ENCODE measurements at places on chromosomes 11 and 22.
A peak's percentile ranks its signal among the peaks of the same experiment; 100 is the strongest.

- DNase-seq: no peak
Measured at GRCh38 chr11:109733245-109733644, 311.3 kb downstream of the C11orf87 start.

DNA sequence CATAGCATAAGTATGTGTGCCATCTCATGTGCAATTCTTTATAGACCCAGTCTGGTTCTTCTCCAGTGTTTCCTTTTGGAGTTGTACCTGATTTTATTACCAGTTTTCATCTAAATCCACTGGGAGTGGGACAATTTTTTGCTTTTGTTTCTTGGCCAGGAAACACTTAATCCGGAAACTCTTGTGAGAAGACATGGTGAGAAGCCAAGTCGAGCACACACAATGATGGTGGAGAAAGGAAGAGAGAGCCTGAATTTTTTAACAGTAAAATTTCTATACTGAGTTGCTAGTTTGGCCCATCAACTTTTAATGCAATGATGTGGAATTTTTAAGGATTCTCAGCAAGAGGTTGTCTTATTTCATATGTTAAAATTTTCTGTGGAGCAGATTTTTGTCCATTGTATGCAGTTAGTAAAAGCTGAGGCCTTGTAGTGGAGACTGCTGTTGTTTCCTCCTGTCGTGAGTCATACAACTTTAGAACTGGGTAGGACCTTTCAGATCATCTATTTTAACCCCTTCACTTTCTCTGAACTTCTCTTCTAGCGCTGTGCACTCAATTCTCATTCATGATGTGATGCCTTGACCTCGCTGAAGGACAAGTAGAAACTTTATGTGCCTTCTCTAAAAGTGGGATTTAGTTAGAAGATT lies 17.1 kb downstream of the FAR1 start:
- DNase-seq: no peak

GRCh38 chr22:44188986-44189630 lies 8.4 kb downstream of the PARVG start:
- DNase-seq: no peak

GRCh38 chr11:110518809-110519514 lies 89.2 kb downstream of the FDX1 start:
- no peak for DNase-seq

GRCh38 chr11:132430429-132431062 lies 1060.1 kb downstream of the NTM start:
- DNase-seq: no peak

DNA sequence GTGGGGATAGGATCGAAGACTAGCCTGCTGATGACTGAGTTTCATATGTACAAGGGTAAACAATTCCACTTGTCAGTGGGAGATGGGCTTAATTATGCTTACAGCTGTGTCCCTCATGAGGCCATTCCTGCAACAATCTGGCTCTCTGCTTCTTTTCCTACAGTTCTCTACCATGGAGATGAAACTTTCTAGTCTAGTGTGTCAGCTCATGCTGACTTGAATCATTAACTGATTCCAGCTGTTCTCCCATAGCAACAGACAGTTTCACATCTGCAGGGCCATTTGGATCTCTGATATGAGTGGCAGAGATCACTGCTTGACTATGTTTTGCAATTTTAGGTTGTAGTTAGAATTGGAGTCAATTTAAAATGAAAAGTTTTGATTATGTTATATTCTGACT lies 1251.7 kb upstream of the RAG2 start:
- DNase-seq: no peak

DNA sequence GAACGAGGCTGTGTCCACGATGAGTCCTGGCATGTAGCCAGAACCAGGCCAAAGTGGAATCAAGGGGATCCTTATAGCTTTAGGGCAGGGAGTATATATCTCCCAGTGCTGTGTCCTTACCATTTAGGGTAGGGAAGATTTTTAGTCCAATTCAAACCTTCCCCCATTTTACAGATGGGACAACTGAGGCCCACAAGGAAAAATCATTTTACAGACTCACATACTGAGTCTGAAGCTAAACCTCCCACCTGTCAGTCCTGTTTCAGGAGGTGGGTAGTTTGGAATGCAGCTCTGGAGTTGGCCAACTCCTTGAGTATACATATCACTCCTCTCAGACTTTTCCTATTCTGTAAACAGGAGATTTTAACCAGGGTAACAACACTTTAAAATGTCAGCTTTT lies 33.1 kb upstream of the TFIP11 start:
- no peak for DNase-seq

DNA sequence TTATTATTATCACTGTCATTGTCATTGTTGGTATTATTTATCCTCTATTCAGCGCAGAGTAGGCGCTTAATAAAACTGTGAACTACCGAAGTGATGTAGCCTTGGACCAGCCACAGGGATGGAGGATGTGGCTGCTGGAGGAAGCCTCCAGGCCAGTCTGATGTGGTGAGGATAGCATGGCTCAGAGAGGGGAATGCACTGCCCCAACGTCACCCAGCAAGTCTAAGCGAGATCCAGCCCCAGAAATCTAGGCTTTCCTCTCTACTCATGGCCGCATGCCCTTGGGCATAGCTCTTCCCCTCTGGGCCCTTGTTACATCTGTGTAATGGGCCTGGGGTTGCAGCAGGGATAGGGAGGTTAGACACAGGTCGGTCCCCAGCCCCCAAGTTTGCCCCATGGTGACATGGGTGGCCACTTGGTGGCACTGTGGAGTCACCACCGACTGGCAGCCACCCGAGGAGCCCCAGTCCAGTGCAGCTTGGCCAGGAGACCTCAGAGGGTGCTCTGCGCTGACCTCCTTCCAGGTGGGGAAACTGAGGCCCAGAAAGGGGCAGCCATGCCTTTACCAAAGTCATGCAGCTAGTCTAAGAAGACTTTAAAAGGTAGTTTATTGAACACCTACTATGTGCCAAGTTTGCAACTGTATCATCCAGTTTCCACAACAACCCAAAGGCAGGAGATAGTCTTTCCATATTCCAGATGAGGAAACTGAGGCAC lies 395.7 kb downstream of the MN1 start:
- peak; percentile 12 for DNase-seq

- no peak for DNase-seq
Measured at GRCh38 chr11:118290923-118291322, 13.6 kb upstream of the CD3E start.

DNA sequence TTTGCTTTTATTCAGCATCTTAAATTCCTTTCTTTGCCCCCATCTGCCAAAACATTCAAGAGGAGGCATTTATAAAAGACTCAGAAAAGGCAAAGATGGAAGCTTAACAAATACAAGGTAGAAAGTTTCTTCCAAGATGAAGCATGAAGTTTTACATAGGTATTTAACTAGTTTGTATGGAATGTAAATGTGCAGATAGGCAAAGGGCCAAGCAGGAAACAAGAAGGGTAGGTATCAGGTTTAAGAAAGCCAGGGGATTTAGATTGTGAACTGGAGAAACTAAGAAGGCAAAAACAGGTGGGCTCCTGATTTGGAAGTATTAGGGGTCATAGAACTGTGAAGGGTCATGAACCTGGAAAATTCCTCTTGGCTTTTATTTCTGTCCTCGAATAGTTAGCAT lies 62.6 kb downstream of the PPP2R1B start:
- DNase-seq: no peak

GRCh38 chr11:120462825-120463224 lies 48.7 kb upstream of the GRIK4 start:
- DNase-seq: no peak

DNA sequence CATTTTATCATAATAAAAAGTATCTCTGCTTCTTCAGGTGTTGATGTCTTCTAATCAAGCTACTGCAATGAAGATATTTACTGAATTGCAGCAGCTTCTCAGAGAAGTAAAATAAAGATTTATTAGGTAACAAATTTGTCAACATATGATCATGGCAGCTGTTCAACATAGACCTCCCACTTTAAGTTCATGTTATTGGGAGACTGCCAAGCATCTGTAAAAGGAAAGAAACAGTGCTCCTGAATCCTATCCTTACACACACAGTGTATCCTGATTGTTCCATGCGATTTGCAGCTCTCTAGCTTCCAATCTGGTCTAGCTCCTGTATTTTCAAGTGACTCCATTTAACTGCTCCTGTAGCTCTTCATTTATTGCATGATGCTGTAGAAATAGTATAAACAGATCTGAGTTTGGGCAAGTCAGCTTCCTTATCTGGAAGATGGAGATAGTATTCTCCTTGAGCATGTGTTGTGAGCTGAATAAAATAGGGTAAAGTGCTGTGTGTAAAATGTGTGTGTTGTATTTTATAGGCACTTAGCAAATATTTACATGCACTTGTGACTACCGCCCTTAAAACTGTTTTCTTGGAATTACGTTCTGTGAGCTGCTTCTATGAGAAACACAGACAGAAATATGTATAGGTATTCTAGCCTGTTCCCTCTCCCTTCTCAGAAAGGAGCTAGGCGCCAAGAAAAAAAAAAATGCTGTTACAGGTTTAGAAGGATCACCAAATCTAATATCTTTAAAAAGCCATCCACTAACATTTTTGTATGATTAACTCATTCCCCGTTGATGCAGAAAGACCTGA lies 290.6 kb downstream of the JRKL start:
- DNase-seq: no peak

DNA sequence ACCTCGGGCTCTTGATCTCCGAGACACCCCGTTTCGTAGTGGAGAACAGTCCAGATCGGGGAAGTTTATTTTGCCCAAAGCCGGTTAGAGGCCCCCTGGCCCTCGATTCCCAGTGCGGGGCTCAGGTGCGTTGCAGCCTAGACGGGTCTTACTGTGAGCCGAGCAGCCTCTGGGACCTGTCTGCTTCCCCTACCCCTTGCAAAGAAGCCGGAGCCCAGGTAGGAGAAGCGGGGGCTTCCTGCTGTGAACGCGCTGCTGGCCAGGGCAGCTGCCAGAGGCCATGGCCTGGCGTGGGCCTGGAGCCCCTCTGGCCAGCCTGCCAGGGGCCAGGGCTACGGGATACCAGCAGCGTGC lies 621 bp downstream of the TSPO start:
- DNase-seq: no peak

DNA sequence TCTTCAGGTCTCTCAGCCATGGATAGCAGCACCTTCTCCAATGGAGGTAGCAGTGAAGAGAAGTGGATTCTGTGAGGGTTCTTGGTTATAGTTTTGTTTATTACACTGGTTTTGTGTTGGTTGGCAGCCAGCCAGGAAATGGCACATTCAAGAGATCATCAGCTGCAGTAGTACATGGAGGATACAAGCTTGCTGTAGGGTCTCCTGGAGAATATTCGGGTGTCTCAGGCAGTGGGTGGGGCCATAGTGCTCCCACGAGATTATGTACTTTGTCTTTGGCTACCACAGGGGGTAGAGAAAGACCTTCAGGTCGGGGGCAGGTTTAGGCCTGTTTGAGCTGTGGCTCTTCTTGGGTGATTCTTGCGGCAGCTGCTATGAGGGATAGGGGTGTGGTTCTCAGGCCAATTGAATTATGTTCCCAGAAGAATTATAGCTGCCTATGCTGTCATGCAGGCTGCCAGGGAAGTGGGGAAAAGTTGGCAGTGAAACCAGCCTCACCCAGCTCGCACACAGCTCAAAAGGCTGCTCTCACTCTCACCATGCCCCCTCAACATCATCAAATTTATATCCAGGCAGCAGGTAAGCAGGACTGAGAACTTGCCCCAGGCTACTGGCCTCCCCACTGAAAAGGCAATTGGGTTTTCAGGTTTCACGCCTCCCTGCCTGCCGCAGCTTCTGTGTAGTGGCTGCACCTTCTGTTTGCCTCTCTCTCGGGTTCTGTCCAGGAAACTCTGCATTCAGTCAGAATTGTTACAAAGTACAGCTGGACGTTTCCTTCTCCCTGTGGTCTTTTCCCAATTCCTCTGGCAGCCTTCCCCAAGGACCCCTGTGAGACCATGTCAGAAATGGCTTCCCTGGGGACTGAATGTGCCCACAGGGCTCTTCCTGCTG lies 435.5 kb downstream of the LUZP2 start:
- DNase-seq: no peak

DNA sequence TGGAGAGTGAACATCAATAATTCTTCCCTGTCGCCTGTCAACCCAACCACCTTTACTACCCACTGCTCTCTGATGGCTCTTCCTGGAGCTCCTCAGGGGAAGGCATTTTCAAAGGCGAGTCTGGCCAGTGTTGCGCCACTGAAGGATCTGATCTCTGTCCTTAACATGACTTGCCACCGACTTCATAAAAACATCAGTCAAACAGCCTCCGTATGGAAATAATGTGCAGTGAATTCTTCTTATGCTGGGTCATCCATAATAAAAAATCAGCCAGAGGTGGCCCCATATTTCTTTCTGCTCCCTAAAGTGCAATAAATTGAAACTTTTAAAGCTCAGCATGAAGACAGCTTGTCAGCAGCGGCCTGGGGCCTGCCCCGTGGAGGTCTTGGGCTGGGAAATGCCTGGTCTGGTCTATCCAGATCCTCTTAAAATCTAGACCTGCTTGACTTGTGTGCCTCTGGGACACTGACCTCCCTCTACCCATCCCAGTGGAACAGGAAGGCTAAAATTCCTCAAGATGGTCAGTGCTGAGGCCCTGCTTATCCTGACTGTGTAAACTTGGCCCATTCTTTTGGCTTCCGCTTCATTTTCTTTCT lies 199.5 kb downstream of the MYO18B start:
- no peak for DNase-seq

DNA sequence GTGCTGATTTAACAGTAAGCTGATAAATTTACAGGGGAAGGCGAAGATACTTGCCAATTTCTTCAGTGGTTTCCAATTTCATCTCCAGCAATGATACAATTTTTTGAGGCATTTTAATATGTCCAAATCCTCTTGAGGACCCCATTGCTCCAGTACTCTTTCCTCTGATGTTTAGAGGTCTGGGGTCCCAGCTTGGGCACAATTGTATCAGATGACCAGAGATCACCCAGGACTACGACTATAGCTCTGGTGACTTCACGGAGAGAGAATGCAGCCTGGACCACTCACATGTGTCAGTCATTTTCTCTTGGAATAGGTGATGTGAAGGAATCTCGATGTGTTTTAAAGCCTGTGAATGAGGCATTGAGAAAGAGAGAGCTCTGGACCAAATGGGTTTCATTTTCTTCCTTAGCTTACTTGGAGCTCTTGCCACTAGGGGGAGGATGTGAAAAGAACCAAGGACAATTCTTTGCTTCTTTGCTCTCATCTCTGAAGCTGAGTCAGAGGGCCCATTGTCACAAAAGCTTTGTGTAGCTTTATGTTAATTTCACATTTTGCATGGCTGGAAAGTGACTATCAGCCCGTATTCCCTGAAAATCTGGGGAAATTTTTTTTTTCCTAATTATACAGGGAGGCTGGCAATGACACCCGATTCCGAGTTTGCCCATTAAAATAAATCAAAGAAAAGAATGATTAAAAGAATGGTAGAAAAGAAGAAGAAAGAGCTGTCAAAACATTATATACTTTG lies 6.7 kb upstream of the CCDC90B start:
- DNase-seq: peak; percentile 51

- DNase-seq: no peak
Measured at GRCh38 chr11:32454993-32455392, 19.7 kb upstream of the WT1 start.
